ENCODE measurements at places on chromosomes 12 and 14.

GRCh38 chr12:84550518-84550917 lies 362.1 kb downstream of the SLC6A15 start:
- DNase-seq: no peak

DNA sequence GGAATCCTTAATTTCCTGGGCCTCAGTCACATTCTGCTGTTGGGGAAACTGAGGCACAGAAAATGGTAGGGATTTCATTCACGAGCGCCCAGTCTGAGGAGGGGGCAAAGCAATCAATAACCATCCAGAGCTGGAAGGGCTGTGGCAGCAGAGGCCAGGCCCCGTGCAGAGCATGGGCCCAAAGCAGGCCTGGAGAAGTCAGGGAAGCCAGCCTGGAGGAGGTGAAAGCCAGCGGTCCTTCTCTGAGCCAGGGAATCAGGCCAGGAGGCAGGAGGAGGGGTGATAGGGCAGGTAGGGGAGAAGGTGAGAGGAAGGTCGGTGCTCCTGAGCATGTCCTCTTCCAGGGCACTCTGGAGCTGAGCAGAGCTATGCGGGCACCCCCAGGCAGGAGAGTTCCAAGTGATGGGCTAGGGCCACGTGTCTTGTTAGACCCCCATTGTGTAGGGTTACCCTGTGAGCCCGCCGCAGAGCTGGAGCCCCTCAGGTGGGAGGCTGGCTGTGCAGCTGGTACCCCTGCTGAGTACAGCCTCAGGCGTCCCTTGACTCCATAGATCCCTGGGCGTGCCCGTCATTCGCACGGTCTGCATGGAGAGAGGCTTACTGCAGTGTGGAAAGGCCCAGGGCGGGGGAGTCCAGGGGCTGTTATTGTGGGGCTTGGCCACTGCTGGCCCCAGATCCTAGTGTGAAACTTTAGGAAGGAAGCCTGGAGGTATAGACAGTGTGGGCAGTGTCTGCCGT lies 4.8 kb downstream of the TNFAIP2 start:
- DNase-seq: no peak

DNA sequence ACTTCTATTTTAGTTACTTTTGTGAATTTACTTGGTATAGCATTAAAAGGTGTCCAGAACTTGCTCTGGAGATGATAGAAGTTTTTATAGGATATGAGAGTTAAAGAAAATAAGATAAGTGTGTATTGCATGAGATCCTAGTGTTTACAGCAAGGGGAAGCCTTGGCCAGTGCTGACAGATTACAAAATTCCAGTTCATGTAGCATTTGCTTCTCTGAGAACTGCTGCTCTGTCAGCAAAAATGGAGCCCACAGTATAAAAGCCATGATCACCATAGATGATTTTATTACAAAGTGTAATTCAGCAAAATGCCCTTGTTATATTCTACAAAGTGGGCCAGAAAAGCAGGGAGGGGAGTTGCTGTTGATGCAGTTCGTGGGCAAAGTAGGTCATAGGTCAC lies 40.0 kb upstream of the ATF1 start:
- DNase-seq: no peak

GRCh38 chr12:53696285-53696654 lies 20.4 kb upstream of the ATP5MC2 start:
- DNase-seq: no peak

DNA sequence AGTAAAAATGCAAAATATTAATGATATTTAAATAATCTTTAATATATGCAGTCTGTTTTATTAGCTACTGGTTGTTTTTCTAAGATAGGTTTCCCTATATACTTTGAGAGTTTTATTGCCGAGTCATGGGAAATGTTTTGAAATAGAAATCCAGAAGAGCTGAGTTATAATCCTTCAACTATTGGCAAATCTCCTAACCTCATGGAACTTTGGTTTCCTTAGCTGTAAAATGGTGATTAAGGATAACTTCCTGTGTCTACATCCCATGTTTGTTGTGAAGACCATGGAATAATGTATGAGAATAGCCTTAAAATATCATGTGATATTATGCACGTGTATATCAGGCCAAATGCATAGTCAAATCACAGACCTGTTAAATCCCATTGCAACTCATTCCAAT lies 51.0 kb downstream of the UNC79 start:
- DNase-seq: no peak

DNA sequence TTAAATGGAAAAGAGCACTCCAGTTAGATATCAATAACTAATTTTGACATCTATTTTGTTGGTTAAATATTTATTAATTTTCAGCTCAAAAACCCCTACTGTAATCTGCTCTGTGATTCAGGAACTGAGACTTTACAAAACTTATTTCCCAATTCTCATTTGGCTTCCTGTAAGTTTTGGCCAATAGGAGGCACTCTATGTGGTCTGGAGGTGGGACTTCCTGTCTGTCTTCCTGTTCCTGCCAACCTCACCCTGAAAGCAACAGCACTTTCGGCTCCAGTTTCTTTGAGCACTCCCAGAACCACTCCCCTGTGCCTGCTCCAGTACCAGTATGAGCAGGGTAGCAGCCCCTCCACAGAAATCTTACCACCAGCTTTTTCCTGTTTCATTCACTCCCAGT lies 1027.0 kb downstream of the VRK1 start:
- DNase-seq: no peak

- DNase-seq: no peak
These were observed 101.5 kb downstream of the SMOC1 start for GRCh38 chr14:69980457-69981425.

GRCh38 chr14:99272899-99273765 lies 1.1 kb upstream of the BCL11B start:
- DNase-seq: no peak

DNA sequence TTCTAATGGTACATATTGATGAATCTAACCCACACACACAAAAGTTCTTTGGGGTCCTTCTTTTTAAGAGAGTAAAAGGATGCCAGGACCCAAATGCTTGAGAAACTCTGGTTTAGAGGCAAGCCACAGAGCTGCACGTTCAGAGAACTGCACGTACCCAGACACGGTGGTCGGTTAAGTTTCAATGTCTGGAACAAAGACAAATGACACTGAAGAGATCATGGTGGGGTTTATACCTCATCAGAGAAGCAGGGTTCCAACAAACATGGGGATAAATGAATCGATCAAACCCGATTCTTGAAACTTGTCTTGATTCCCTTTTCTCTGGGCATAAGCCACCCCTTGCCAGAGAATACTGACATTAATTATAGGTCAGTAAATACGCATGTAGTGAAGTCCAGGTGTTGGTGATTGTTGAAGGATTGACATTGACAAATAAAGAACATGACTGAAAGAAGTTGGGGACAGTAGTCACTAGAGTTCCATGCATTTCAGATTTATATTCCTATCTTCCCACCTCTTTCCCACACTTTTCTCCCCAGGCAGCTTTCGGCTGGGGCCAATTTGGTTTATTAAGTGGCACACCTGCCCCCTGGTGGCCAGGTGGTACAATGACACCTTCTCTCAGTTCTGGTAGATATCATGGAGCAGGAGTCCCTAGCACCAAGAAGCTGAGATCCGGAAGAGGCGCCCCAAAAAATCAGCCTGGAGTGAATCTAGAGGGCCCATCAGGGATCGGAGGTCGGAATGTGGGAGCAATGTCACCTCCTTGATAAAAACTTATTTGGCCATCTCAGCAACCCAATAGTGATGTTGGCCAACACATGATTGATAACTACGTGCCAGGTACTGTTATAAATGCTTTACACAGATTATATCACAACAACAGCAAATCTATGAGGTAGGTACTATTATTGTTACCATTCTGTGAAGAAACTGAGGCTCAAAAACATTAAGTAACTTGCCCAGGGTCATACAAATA lies 17.8 kb upstream of the HDAC7 start:
- no peak for DNase-seq

GRCh38 chr12:116599285-116600136 lies 40.3 kb downstream of the MAP1LC3B2 start:
- DNase-seq: peak; percentile 27

- DNase-seq: no peak
These were observed 15.4 kb upstream of the HIGD1C start for GRCh38 chr12:50936821-50937530.

- DNase-seq: no peak
These were observed 180.4 kb upstream of the FKBP4 start for GRCh38 chr12:2614341-2614740.

GRCh38 chr12:50828886-50829285 lies 13.8 kb upstream of the TMPRSS12 start:
- no peak for DNase-seq

- DNase-seq: no peak
These were observed 48.2 kb downstream of the SERPINA3 start for GRCh38 chr14:94660306-94660946.

DNA sequence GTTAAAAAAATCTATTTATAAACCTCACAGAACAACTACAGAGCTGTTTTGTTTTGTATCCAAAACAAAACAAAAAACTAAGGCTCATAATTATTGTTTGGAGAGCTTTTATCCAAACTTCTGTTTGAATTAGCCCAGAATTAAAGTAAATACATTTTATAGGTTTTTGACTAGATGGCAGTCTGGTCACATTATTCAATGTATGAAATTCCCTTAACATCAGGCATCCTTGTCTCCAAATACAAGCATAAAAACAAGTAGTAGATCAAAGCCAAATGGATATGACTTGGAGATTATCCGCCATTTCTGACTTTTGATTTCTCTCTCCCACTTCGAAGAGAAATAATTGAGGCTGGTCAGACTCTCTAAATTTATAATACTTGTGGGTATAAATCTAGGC lies 63.5 kb downstream of the SLC38A1 start:
- DNase-seq: no peak

DNA sequence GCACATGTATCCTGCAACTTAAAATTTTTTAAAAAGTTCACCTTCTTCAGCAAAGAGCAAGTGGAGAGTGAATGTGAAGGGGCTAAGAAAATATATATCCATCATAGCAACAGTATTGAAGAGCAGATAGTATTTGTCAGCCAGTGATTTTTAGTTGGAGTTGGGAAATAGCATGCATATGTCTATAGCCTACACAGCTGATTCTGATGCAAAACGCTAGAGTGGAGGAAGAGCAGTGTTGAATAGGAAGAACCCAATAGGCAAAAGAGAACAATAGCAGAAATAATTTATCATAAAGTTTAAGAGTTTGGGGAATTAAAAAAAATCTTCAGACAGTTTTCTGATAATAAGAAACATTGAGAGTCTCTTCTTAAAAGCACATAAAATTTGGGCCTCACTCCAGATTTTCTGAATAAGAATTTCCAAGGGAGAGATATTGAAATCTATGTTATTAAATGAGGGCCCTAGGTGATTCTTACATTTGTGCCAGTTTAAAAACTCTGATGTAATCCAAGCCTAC lies 12.0 kb downstream of the PDE6H start:
- no peak for DNase-seq

- DNase-seq: no peak
These were observed 73.1 kb downstream of the PAWR start for GRCh38 chr12:79617696-79618095.

GRCh38 chr12:76108356-76108755 lies 23.9 kb upstream of the NAP1L1 start:
- no peak for DNase-seq

DNA sequence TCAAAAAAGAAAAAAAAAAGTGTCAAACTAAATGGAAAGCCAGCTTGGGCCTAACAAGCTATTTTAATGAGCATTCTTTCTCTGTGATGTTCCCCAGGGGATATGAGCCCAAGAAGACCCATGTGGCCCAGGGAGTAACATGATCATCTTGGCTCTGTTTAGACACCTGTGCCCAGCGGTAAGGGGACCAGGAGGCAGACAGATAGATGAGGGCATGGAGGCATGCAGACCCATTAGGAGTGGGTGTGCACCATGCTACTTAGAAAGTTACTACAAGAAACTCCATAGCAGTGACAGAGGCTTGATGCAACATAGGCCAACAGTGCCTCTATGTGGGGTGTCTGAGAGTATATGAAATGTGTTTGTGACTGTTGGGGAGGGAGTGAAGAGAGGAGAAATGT lies 3.1 kb upstream of the CREBL2 start:
- no peak for DNase-seq

- no peak for DNase-seq
These were observed 12.3 kb upstream of the TAMALIN start for GRCh38 chr12:51994539-51994820.

- no peak for DNase-seq
These were observed 33.8 kb upstream of the SLC25A3 start for GRCh38 chr12:98559666-98560065.

GRCh38 chr12:106297681-106298080 lies 4.9 kb upstream of the TCP11L2 start:
- no peak for DNase-seq

GRCh38 chr12:48118284-48118871 lies 786 bp upstream of the PFKM start:
- DNase-seq: no peak

DNA sequence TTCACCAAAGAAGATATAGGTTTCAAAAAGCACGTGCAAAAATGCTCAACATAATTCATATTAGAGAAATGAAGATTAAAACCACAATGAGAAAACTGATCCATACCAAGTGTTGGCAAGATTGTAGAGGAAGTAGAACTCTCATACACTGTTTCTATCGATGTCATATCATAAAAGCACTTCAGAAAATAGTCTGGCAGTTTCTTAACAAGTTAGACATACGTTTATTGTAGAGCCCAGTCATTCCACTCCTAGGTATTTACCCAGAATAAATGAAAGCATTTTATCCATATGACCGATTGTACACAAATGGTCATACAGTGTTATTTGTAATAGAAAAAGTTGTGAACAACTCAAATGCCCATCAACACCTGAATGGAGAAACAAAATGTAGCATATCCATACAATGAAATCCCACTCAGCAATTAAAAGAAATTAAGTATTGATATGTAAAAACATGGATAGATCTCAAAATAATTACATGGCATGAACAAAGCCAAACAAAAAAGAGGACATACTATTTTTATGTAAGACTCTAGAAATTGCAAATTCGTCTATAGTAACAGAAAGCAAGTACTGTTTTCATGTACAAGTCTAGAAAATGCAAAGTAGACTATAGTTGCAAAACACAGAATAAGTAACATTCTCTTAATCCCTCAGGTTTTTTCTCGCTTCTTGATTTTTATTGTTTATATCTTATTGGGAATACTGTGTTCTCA lies 41.0 kb downstream of the USP15 start:
- DNase-seq: no peak

- DNase-seq: no peak
These were observed 86.3 kb upstream of the PDZRN4 start for GRCh38 chr12:41101806-41102205.

- DNase-seq: no peak
These were observed 2.3 kb upstream of the CLEC1A start for GRCh38 chr12:10101042-10101579.

Data from stimulated activated CD8-positive, alpha-beta memory T cell treated with anti-CD3 and anti-CD28 coated beads, Interleukin-7, amount 100 ng/mL, for 1 hour (primary cell).